Cortex of kidney (tissue), 1 donor: ENCODE measurements at places on chromosomes 3 and 15.

DNA sequence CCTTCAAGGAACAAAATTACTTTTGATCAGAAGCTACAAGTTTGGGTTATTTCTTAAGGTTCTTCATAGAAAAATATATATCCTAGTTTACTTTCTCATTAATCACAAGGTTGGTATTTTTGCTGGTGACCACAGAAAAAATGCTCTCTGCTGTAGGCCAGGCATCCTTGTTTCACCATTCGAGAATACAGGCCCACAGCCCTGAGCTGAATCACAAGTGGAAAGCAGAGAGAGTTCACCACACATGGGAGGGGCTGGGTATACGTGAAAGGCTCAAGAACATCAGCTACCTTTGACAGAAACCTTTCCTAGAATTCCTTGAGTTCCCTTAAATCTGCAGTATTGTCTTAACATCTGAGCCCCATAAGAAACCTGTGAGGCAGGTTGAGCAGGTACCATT, 23.2 kb downstream of the CPEB1 start:
- no peak for DNase-seq

DNA sequence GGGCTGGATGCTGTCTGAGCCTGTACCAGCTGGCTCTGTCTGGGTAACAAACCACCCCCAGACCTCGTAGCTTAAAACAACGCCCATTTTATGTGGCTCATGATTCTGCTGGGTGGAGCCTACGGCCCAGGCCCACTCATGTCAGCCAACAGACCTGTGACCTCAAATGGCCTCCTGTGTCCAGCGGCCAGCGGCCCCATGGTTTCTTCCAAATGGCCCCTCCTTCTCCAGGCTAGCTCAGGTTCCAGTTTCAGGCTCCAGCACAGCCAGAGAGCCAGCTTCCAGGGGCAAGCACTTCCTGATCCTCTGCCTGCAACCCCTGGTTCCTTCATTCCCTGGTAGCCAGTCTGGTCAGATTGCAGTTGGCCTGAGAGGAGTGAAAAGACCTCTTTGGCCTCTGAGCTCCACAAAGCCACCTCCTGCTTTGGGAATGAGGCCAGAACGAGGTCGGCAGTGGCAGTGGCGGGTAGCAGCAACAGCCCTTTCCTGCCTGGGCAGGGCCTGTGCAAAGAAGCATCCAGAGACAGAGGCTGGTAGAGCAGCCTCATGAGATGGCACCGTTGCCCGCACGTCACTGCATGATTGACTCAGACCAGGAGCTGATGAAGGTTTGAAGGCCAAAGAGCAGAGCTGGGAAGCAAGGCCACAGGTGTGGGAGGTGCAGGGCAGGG, 21.0 kb upstream of the PLXNA1 start:
- DNase-seq, result no peak

GRCh38 chr3:150081084-150081483, 110.4 kb upstream of the PFN2 start:
- no peak for DNase-seq

- no peak for DNase-seq
Measured at GRCh38 chr15:78211189-78211921, 23.0 kb downstream of the ACSBG1 start.

- DNase-seq, result no peak
Measured at GRCh38 chr3:162534431-162534830, 1037.8 kb downstream of the OTOL1 start.

DNA sequence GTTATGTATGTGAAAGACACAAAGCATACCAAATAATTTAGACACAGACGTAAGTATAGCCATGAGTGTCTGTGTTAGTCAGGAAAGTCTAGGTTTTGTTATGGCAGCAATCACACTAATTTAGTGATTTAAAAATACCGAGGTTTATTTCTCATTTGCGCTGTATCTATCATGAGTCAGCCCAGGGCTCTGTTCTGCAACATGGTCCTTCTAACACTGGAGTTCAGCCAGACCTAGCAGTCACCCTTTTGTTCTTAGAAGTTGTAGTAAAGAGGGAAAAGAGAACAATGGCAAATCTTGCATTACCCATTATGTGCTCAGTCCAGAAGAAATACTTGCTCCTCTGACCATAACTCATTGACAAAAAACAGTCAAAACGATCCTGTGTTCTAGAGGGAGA, 311.5 kb downstream of the NLGN1 start:
- DNase-seq, result no peak

- no peak for DNase-seq
Measured at GRCh38 chr3:70028361-70028760, 28.8 kb downstream of the SAMMSON start.

- DNase-seq, result no peak
Measured at GRCh38 chr3:116056280-116056679, 389.0 kb downstream of the LSAMP start.

GRCh38 chr3:12990781-12991480, 82.3 kb downstream of the IQSEC1 start:
- no peak for DNase-seq

DNA sequence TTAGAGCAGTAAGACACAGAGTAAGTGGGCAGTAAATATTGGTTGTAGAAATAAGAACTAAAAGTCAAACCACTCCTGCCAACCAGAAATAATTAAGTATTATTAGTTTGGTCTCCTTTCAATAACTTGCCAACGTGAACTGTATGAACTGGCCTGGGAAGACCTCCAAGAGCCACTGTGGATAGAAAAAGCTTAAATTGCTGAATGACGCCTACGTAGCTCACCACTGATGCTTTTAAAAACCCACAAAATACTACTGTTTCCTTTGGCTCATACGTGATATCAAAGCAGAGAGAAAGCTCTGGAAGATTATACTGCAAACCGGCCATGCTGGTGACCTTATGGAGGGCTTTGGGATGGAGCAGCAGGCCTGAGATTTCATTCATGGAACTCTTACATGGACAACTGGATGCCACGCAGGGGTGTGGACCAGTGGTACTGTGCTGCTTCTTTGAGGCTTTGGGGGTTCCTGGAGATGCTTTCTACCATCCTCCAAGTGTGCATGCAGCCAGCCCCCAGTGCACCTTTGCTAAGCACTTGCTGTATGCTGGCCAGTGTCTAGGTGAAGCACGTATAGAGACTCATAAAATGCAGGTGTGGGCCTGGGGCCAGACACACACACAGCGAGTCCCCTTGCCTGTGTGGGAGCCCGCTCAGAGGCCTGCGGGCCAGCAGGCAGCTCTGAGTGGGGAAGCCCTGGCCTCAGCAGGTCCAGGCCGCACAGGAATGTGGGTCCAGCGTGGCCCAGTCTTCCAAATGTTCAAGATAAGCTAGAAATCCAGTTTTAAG, 66.8 kb downstream of the ABTB1 start:
- DNase-seq, result no peak

DNA sequence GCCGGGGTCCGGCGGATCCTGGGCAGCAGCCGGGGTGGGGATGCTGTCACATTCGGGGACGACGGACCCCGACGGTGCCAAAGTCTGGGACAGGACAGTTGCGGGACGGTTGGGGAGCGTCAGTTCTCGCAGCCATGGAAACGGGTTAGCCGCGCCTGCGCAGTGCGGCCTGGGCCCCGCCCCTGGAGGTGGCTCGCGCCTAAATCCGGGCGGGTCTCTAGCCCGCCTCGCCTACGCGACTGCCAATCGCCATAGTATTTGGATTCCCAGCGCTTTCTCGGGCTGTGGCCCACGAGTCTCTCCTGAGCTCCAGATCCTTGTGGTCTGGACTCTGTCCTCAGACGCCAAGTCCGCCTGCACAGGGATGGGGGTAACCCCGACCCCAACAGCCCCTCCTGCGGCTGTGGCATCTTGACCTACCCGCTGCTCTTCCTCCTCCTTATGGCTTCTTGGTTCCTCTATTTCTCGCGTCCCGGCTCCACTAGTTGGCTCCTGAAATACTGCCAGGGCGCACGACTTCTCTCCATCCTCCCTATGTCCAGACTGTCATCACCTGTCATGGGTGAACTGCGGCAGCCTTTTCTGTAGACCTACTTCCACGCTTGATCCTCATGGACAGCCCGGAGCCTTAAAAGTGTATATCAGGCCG, at the start of gene ZMYND10:
ZMYND10 (minus strand) TSS at position 147 of the 649 bp plus-strand sequence. CDS start 153 bp downstream, outside the sequence.
- no peak for DNase-seq

DNA sequence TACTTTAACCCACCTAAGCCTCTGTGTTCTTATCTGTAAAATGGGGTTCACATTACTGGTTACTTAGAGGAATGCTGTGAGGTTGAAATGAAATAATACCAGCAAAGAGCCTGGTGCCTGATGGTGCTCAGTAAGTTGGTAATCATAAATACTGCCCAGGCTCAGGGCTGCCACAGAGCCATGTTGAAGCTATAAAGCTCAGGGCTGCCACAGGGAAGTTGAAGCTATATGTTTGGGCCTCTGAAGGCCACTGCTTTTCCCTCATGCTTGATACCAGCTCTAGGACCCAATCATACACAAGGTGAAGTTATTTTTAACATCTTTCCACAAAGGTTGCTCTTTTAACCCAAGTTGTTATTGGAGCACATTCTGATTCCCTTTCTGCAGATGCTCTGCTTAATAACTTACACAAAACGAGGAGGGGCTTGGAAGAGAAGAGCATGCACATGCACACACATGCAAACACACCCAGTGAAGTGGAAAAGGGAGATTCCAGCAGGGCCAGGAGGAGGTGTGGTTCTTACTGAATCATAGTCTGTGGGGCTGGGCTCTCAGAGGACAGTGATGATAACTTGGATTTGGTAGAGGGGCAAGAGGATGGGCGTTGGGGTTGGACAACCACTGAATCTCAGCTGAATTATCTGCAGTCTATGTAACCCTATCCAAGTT, 17.4 kb downstream of the PARP14 start:
- DNase-seq, result no peak

DNA sequence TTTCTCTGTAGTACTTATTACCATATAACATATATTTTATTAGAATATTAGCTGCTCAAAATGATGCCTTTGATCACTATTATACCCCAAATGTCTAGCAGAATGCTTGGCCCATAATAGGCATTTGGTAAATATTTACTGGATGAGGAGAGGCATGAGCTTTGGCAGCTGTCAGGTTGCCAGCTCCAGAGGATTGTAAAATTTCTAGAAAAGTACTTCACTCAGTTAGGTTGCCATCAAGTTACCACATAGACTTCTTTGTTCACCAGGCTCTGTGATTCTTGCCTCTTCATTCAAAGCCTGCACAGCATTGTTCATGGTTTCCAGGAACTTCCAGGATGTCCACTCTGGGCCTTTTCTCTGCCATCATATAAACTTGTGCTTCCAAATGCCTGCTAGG, 582.8 kb downstream of the PDCD6IP start:
- DNase-seq, result no peak

DNA sequence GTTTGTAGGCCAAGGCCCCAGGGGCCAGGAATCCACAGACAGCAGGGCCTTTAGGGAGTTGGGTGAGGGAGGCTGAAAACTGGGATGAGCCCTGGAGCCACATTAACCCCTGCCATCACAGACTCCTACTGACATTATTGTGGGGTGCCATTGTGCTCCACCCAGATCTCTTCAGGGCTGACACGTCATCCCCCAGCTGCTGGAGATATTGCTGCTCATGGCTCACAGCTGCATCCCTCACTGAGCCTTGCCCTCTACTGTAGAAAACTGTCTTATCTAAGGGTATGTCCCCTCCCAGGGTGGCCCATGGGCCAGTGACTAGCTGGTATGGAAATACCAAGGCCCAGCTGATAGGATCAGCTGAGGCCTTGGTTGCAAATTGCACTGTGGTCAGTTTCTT, 87.3 kb upstream of the PRR23C start:
- DNase-seq, result no peak

- no peak for DNase-seq
Measured at GRCh38 chr3:197062446-197062845, 32.8 kb upstream of the MELTF start.

DNA sequence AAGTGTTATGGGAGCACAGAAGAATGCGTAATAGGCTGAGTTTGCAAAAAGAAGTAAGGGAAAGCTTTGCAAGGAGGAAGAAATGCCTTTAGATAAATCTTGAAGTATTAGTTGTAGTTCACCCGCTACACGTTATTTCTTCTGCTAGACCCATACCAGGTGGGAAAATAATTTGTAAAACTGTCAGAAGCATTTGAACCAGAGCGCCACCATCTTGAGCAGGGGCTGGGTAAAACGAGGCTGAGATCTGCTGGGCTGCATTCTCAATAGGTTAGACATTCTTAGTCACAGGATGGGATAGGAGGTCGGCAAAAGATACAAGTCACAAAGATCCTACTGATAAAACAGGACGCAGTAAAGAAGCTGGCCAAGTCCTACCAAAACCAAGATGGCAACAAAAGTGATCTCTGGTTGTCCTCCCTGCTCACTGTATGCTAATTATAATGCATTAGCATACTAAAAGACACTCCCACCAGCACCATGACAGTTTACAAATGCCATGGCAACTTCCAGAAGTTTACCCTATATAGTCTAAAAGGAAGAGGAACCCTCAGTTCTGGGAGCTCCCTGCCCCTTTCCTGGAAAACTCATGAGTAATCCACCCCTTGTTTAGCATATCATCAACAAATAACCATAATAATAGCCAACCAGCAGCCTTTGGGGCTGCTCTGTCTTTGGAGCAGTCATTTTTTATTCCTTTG, 50.0 kb upstream of the ZNF280D start:
- no peak for DNase-seq

DNA sequence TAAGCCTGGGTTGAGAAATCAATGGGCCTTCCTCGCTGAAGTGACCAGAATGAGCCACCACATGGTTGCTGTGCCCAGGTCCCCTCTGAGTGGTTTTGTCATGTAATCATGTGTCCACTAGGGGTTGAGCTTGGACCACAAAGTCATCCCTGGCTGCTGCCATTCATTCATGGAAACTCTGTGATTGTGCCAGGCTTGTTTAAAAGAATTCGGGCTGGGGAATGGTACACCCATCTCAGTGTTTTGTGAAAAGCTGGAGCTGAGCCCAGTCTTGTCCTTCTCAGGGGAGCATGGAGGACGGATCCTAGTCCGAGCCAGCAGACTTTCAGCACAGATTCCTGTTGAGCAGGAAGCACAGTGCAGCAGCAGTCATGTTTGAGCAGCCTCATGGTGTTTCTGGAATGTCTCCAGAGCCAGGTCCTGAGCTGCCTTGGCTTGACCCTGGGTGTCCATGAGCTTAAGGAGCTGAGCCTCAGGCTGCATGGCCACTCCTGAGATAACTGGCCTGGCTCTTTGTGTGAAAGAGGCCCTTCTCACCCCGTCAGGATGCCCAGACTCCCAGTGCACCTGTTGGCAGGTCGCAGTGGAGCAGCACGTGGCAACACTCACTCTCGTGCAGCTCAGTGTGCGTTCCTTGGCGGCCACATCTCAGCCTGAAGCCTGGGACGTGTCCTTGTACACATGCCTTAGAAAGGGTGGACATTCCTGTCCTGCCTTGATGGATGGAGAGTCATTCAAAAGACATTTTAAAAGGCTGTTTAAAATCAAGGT, 260.3 kb upstream of the TPM1 start:
- DNase-seq, result no peak

DNA sequence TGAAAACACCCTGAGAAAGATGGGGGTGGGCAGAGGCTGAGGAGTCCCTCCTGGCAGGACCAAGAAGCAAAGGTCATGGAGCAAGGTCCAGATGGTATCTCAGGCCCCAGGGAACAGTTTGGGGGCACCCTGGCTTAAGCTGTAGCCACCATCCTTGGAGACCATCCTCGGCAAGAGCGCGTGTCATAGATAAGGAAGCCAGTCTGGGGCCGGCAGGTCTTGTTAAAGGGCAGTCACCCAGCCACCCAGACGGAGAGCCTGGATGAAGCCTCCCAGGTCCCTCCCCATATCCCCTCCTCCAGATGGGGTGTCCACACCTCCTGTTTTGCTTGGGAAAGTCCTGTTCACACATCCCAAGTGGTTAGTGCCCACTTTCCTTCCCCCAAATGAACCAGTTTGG, 191.1 kb downstream of the KLF13 start:
- no peak for DNase-seq

GRCh38 chr3:120506828-120507774, 56.3 kb upstream of the FSTL1 start:
- no peak for DNase-seq
